GM23248 (cell line): ENCODE measurements at places on chromosomes 12 and 14. TPM values are rescaled to one million over a fixed set of nuclear protein-coding genes. Genes with fewer than 3 reads are reported as not detected.

- no peak for DNase-seq
These were observed 136.9 kb downstream of the NUAK1 start for GRCh38 chr12:106001837-106002218.

- DNase-seq, result peak; percentile 52
These were observed 139.5 kb downstream of the SMOC1 start for GRCh38 chr14:70018713-70019211.

DNA sequence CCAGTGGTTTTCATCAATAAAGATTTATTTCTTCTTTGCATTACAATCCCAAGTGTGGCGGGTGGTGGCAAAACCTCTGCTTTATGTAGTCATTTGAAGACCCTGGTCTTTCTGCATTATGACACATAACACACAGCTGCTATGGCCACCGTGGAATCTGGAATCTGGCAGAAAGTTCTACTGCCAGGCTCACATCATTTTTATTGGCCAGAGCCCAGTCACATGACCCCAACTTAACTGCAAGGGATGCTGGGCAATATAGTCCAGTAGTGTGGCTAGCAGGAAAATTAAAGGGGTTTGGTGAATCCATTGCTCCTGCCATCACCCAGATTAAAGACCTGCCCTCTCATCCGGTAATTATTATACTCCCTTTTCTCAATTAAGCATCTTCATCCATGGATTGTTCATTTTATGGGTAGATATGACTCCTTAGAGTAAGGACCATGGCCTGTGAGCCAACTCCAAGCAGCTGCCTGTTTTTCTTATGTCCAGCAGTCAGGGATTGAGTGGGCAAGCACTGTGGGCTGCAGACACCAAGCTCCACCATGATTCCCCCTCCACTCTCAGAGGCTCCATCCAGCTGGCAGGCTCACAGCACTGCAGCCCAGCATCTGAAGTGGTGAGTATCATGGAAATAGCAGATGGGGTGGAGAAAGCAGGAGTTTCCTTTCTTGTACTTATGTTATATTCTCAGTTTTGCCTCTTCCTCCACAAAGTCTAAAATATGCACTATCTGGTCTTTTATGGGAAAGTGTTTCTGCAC, 1030.7 kb downstream of the AACS start:
- DNase-seq, result no peak

DNA sequence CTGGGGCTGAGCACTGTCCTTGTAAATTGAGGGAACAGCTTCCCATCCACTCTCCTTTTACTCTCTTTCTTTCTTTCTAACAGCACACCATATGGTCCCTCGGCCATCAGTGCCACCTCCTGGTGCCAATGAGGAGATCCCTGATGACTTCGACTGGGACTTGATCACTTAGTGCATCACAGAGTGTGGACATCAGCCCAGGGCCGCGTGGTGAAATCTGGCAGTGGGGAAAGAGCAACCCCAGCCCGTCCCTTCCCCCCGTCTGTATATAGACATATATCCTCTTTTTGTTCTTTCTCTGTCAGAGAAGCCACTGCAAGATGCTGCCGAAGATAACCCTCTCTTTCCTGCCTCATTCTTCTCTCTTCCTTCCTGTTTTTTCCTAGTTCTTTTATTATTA, 13.5 kb downstream of the C3AR1 start:
- DNase-seq, result no peak

The RNF212B gene
- total RNA-seq, result not detected in 2 replicates
